ENCODE measurements at places on chromosomes 3 and 15.

DNA sequence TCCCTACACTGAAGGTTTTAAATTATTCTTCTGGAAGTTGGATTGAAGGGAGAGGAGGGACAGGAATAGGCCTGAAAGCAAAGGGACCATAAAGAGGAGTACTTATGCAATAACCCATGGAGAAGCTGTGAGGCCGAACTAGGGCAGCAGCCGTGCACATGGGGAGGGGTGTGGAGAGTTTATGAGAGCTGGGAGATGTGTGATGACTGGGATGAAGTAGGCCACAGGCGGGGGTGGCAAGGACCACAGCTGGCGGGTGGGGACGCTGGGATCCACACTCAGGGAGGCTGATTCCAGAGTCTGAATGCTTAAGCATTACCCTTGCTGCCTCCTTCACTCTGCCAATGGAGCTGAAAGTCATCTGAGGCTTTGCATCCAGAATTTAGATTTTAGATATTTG is 123.8 kb downstream of the ARNT2 start:
- no peak for DNase-seq

GRCh38 chr3:14525685-14526631 is 14.2 kb downstream of the GRIP2 start:
- no peak for DNase-seq

DNA sequence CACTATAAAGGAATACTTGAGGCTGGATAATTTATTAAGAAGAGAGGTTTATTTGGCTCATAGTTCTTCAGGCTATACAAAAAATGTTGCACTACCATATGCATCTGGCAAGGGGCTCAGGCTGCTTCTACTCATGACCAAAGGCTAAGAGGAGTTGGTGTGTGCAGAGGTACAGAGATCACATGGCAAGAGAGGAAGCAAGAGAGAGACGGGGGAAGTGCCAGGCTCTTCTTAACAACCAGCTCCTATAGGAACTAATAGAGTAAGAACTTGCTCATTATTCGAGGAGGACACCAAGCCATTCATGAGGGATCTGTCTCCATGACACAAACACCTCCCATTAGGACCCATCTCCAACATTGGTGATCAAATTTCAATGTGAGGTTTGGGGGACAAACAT is 6.0 kb upstream of the FNDC3B start:
- DNase-seq = no peak

DNA sequence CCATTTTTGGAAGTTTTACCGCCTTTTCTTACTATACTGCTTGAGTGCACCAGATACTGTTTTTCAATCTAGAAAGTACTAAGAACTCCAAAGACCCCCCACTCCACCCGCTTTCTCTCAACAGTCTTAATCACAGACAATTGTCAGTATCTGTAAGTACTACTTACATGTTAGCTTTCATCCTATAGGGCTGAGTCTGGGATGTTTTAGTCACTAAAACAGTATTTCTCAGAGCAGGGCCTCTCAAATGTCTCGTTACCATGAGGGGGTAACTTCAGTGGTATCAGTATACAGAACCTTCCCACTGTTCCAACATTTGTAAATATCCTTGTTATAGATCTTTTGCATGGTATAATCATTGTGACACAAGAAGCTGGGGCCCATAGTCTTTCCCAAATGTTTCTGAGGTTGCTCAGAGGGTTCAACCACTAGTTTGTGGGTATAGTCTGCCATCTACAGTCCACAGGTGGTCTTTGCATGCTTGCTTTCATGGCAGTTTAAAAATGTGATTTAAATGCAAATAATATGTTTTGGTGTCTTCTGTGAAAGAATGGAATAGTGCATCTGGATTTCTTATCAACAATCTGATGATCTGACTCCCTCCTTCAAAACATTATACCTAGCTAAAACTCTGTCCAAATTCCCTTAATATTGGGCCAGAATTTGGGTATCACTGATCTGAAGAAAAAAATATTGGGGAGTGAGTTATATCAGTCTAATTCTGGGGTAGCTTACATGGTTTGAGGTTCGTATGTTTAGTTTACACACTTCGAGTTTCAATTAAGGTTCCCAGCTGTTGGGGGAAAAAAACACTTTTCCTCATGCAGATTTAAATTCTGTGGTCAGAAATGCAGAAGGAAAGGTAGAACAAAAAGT is 18.0 kb upstream of the DNAJC13 start:
- no peak for DNase-seq

- peak; percentile 98 for DNase-seq
Observed at GRCh38 chr3:134427400-134428111, 53.3 kb upstream of the AMOTL2 start.

DNA sequence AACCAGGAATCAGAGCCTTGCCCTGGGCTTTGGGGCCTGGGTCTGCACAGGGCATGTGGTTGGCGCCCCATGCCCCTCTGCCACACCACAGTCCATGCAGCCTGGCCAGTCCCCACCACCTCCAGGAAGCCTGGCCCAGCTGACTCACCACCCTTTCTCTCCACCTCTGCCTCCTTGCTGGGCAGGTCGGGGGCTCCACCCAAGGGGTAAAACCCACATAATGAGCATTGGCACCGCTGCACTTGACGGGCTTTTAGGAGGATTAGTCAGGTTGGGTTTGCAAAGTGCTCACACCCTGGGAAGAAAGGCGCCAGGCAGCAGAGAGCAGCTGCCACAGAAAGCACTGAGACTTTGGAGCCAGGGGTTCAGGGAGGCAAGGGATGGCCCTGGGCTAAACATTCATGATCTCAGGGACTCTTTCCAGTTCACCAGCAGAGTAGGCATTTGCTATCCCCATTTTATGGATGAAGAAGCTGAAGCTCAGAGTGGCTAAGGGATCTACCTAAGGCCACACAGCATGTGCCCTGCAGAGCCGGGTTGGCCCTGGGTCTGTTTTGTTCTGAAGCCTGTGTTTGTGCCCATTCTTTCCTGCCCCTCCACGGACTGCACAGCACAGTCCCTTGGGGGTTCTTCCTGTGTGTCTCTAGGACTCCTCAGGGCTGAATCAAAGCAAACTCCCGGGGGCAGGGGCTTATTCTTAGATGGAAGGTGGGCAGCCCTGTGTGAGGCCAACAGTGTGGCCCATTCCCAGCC is 113.4 kb downstream of the ETFA start:
- DNase-seq = no peak

GRCh38 chr15:77808075-77808474 is 175.4 kb upstream of the LINGO1 start:
- no peak for DNase-seq

DNA sequence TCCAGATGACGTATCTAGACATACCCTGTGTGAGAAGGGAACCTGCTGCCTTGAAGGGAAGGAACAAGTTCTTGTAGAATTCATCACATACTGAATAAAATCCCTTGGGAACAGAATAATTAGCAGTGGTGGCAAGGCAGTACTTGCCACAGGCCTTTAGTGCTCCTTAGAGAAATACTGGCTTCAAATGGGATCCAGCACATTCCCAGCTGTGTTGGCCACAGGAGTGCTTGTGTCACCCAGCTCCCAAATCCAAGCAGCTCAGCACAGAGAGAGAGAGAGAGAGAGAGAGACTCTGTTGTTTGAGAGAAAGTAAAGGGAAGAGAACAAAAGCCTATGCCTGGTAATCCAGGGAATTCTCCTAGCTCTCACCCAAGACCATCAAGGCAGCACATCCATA is 969.0 kb upstream of the ALCAM start:
- no peak for DNase-seq

DNA sequence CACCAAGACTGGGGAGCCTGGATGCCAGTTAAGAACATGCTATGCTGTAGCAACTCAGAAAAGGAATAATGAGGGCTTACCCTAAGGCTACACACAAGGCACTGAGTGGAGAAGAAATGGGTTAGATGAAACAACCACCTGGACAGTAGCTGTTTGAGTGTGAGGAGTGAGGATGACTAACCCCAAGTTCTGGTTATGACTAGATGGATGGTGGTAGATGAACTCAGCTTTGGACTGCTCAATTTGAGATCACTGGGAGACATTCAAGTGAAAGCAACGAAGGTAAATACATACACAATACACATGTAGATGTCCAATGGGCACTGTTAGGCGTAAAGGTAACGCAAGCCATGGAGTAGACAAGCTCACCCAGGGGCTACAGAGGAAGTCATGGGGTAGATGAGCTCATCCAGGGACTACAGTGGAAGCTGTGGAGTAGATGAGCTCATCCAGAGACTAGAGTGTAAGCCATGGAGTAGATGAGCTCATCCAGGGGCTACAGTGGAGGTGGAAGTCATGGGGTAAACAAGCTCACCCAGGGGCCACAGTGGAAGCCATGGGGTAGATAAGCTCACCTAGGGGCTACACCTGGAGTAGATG is 98.3 kb downstream of the ANO10 start:
- DNase-seq = no peak

DNA sequence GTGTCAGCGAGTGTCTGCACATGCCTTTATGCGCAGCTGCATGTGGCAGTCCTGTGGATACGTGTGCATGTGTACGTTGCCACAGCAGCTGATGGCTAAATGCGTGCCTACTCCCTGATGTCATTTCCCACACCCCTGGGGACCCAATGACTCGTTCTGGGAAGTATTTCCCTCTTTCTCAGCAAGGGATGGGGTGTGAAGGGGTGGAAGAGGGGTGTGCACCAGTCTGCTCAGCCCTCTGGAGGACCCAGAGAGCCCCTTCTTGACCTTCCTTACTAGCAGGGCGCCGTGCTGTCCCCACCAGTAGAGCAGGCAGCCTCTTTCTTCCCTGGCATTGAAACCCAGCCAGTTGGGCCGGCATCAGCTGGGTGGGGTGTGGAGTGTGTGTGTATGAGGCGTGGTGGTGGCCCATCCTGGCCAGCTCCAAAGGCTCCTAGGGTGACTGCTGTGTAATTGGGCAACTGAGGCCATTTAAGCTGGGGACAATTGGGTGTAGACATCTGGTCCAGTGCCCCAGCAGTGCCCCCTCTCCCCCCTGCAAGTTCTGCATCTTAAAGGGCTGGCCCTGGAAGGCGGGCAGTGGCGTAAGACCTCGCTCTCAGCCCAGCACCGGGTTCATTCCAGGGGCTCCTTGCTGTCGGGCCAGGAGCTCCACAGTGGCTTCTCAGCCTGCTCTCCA is 19.2 kb downstream of the SNX33 start:
- peak; percentile 97 for DNase-seq

DNA sequence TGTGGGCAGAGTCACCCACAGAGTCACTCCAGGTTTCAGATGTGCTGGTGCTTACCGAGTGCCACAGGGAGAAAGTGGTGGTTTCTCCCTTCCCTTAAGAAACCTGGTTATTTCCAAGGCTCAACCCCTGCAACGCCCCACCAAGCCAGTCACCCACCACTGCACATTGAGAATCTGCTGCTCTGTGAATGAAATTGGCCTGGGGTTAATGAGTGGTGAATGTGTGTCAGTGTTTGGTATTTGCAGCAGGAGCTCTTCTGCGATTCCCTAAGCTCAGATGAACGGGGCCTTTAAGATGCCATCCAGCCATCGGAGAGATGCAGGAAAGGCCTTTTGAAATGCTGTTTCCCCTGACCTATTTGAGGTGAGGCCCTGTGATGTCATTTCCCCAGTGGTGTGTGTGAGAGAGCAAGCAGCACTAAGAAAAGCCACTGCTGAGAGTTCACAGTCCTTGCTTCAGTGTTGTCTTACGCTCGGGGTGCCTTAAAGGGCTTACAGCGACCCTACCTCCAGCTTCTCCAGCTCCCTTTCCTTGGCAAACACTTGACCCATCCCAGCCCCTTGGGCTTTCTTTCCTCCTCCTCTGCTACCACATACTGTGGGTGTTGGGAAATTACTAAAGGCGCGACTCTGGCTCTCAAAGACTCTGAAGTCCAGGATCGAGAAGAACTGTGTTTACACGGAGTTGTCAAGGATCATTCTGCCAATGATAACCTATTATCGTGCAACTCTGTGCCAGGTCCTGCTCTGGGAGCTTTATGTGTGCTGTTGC is 68.9 kb downstream of the SMAD3 start:
- no peak for DNase-seq

GRCh38 chr3:192130534-192131132 is 596.7 kb downstream of the FGF12 start:
- peak; percentile 3 for DNase-seq

DNA sequence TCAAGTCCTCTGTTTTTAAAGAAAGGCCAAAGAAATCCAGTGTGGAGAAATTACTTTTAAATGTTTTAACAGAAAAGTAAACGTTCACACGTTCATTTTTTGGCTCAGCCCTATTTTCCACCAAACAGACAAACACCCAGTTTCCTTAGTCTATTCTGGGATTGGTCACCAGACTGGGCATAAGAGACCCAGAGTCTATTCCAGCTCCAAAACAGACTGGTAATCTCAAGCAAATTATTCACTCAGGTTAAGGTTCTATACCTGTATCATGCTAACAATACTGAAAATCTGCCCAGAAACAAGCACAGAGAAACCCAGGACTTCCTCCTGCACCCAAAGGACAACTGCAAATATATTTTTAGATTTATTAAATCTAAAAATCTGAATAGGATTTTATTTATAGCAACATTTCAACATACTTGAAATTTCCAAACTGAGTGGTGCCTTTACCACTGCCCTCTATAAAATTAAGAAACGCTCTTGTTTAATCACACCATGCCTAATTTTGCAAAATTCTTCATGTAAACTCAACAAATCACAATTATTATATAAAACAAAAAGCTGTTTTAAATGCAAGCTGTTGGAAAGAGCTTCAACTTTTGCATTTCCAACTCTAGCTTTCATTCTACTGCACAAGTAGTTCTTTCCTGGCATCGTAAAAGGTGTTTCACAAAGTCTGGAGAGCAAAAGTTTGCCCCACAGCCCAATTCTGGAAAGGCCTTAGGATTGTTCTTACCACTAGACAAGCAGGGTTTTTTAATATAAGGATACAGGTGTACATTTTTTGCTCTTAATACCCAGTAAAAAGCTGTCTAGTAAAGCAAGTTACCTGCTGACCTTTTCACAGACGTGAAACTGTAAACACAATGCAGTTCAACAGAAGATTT is 18.7 kb downstream of the ZNF148 start:
- DNase-seq = no peak

DNA sequence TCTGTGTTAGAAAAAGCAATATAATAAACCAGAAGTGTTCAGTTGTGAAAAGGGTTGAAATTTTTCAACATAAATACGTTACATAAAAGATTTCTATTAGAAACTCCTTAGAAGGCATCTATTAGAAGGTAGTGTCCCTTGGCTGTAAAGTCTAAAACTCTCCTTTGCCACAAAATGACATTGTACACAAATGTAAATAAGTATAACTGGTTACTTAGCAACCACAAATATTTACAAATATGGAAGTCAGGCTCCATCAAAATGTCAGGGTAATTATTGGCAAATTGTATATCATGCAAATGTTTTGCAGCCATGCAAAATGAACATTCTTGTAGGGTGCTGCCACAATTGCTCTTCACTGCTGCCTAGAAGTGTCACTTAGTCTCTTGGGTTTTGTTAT is 419.1 kb upstream of the CDIN1 start:
- DNase-seq = no peak

- no peak for DNase-seq
Observed at GRCh38 chr15:95594496-95594895, 736.0 kb upstream of the NR2F2 start.

Measured in fibroblast of skin of left quadriceps (primary cell).